Globus pallidus (tissue), 1 donor: ENCODE measurements at places on chromosomes 3 and 15.

GRCh38 chr3:187521546-187521945 lies 148.6 kb downstream of the SST start:
- DNase-seq = no peak

DNA sequence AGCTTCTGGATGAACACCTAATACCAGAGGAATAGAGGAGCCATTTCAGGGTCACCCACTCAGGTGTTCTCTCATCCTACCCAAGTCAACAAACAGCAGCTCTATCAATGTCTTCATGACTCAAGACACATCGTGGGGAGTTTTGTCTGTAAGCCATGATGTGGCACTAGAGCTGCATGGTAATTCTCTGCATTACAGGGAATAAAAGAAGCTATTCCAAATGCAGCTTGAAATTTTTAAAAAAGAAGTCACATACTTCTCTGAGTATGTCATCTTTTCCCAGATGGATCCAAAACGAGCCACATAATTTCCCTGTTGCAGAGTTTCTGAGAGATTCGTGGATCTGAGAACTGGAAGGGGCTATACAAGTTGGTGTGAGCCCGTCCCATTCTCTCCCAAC lies 6.1 kb upstream of the THSD4 start:
- DNase-seq = no peak

DNA sequence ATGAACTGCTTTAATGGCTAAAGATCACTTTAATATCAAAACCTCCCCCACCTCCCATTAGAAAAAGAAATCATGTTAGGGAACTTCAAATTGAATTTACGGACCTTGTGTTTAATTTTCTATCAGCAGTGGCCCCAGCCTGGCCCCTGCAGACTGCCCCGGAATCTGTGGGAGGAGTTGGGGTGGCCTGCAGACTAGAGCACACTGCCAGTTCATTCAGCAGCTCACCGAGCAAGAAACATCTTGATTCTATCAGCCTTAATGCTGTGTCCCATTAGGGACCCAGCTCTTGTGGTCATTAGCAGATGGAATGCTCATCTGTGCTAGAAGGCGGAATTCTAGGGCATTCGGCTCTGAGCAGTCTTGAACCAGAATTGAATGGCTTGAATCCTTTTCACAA lies 54.2 kb downstream of the FLNB start:
- no peak for DNase-seq

DNA sequence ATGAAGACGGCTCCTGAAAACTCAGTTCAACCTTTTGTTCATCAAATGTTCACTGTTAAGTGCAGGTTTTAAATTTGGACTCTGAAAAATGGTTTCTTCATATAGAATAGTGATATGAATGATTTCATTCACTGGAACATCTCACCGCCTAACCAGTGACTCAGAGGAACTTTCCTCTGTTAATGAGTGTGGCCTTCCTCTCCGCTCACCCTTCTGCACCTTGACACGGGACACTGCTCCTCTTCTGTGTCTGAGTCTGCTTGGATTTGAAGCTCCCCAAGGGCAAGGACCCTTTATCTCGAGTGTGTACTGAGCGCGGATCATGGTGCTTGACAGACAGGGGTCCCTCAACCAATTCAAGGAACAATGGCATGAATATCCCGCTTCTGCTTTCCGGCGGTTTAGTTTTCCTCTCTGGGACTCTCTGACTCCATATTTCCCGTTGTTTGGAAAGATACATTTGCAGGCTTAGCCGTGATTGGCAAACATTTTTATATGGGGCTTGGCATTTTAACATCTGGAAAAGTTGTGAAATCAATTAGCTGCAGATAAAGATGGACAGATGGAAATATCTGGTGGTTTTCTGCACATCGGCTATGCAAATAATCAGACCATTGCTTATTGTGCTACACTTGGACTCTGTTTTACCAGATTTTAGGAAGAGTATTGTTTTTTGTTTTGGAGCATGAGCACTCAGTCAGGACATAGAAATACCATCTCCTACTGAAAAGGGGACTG lies 20.9 kb downstream of the KBTBD8 start:
- no peak for DNase-seq

- no peak for DNase-seq
Measured at GRCh38 chr3:161443921-161444693, 52.5 kb upstream of the OTOL1 start.

- DNase-seq = no peak
Measured at GRCh38 chr15:48400086-48400485, 68.9 kb downstream of the DUT start.

DNA sequence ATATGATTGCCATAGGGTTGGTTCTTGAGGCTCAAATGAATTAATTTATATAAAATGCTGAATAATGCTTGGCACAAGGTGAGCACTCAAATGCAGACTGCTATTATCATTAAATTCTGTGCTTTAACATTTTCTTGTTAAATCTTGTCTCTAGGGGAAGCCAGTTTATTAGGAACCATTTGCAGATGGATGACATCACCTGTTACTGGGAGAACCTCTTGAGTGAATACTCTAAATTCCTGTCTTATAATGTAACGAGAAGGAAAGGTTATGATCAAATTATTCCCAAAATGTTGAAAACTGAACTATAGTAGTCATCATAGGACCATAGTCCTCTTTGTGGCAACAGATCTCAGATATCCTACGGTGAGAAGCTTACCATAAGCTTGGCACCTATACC lies 6.2 kb upstream of the TIMMDC1 start:
- DNase-seq = no peak

- no peak for DNase-seq
Measured at GRCh38 chr15:99050328-99050980, 42.9 kb upstream of the PGPEP1L start.

GRCh38 chr3:53239800-53240199 lies 16.0 kb downstream of the TKT start:
- no peak for DNase-seq

GRCh38 chr3:10023587-10024310 lies 2.5 kb upstream of the FANCD2 start:
- no peak for DNase-seq

DNA sequence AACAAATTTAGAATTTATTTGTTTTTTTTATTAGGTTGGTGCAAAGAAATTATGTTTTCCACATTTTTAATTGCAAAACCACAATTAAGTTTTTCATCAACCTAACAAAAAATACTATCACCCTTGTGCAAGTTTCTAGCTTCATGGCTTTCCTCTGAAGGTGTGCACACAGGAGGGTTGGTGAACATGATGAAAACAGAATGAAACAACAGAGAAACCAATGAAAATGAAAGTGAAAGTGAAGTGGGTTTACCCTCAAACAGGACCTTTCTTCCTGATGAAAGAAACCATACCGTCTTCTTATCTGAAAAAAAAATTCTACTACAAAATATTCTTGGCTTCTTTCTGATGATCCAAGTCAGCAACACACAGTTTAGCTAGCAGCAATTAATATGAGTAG lies 71.9 kb upstream of the FEZF2 start:
- DNase-seq = no peak

DNA sequence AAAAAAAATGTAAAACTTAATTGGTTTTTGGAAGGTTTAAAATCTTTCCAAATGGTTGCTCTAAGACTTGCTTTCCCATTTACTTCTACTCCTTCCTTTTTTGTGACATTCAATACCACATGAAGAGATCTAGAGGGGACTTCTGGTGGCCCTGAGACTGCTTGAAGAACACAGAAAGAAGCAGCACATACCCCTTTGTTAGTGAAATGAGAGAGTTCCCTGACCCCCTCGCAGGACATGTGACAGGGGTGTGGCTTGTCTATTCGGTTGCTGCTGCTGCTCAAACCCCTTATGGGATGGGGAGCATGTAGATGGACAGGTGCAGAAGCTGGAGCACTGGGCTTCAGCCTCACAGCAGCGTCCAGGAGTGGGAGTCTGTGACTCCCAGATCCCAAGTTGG lies 71.0 kb downstream of the ZMAT3 start:
- no peak for DNase-seq

- no peak for DNase-seq
Measured at GRCh38 chr3:53464424-53464823, 30.0 kb upstream of the CACNA1D start.

DNA sequence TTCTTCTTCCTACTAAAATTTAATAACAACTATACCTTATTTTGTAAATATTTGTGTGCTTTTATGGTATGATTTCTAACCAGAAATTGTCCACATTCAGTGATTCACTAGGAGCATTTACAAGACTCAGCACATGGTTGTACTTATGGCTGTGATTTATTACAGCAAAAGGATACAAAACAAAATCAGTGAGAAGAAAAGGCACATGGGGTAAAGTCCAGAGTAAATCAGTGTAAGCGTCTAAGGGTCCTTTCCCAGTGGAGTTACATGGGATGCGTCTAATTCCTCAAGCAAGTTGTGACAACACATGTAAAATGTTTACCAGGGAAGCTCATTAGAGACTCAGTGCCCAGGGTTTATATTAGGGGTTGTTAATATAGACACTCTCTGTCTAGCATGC lies 31.1 kb downstream of the RNF13 start:
- DNase-seq = no peak

DNA sequence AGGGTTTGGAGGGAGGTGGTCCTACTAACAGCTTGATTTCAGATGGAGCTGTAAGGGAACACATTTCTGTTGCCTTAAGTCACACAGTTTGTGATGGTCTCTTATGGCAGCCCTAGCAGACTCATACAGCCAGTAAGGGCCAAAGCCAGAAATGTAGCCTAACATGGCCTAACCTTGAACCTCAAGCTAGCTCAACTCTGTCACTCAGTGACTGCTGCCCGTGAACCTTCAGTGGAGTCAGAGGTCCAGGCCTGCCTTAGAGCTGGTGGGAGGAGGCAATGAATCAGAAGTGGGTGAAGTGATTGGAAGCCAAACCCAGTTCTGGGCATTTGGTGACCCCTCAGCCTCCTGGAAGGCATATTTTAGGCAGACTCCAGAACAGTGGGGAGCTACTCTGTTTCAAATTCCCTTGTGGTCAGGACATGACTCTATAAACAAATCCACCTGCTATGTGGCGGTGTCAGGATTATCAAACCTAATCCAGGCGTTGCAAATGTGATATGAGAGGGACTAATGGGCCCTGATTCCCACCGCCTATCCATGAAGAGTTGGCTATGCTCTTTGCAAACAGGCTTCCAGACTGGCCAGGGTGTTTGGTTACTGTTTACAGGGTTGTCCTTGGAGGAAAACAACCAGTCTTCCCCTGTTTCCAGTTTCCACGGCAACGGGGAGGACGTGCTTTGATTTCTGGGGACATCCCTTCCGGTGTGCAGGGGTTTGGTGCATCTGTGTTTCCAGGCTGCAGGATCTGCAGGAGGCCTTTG lies 105.9 kb upstream of the AGBL1 start:
- DNase-seq = no peak

DNA sequence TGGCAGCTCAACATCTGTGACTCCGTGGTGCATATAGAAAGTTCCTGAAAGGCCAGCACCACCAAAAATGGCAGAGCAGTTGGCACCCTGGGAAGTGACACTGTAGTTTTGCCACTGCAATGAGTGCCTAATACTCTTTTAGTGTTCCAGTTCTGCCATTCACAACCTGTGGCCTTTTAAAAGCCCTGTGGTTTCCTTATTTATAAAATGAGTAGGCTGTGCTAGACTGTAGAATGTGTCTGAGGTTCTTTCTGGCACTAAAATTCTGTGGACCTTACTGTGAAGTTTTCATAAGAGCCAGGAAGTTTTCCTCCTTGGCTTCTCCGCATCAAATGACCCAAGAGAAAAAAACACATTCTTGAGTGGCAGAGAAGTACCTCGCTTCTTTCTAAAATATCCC lies 74.1 kb downstream of the MME start:
- no peak for DNase-seq

DNA sequence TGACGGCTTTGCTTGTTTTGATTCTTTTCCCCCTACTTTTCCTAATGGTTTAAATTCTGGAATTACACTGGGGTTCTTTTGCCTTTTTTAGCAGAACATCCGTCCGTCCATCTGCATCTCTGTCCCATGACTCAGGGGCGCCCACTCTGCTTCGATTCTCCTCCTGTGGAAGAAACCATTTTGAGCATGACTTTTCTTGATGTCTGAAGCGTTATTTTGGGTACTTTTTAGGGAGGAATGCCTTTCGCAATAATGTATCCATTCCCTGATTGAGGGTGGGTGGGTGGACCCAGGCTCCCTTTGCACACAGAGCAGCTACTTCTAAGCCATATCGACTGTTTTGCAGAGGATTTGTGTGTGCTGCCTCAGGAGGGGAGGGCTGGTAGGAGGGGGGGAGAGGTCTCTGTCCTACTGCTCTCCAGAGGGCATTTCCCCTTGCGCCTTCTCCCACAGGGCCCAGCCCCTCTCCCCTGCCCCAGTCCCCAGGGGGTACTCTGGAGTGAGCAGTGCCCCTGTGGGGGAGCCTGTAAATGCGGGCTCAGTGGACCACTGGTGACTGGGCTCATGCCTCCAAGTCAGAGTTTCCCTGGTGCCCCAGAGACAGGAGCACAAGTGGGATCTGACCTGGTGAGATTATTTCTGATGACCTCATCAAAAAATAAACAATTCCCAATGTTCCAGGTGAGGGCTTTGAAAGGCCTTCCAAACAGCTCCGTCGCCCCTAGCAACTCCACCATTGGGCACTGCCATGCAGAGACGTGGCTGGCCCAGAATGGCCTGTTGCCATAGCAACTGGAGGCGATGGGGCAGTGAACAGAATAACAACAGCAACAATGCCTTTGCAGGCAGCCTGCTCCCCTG lies 19.5 kb upstream of the BSN start:
- DNase-seq = no peak

- DNase-seq = no peak
Measured at GRCh38 chr3:136752172-136752421, at the start of gene STAG1. Gene STAG1, minus strand, starts transcription at chr3:136752378. Its CDS starts 121,480 bp downstream, at chr3:136630898.

DNA sequence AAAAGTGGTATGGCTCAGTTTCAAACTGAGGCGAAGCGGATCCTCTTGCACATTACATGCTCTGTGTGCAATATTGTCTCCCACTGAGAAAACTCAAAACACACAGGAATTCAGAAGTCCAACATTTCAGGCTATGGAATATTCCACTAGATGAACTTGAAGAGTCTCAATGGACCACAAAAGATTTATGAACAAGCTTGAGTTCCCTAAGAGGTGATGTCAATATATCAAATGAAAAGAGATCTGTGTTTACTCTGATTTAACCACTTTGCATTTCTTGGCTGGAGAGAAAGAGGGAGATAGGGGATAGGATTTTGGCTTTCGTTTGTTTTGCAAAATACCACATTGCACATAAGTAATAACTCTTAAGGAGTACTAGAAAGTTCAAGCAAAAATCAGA lies 20.3 kb downstream of the PDZRN3 start:
- no peak for DNase-seq

DNA sequence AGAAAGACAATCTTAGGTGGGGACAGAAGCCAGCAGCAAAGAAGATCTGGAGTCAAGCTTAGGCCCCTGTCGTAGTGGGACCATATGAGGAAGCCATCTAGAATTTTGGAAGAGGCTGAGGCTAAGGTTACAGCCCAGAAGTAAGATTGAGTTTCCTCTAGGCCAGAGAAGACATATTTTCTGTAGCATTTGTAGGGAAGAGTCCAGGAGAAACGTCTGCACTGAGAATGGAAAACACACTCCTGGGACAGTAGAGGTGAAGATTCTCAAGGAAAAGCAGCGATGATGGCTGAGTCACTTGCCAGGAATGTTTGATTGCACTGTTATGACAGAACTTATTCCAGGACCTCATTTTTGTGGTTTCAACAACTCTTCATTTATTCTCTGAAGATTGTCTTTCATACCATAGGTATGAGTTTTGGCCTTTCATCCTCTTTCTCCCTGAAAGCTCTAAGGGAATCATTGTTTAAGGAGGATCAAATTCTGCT lies 107.2 kb downstream of the GTPBP8 start:
- DNase-seq = no peak

- no peak for DNase-seq
Measured at GRCh38 chr15:48006031-48006511, 114.7 kb upstream of the SLC24A5 start.
